ENCODE measurements at places on chromosomes 7 and 10.

- DNase-seq: no peak
Observed at GRCh38 chr10:91980319-91980718, 56.7 kb downstream of the BTAF1 start.

DNA sequence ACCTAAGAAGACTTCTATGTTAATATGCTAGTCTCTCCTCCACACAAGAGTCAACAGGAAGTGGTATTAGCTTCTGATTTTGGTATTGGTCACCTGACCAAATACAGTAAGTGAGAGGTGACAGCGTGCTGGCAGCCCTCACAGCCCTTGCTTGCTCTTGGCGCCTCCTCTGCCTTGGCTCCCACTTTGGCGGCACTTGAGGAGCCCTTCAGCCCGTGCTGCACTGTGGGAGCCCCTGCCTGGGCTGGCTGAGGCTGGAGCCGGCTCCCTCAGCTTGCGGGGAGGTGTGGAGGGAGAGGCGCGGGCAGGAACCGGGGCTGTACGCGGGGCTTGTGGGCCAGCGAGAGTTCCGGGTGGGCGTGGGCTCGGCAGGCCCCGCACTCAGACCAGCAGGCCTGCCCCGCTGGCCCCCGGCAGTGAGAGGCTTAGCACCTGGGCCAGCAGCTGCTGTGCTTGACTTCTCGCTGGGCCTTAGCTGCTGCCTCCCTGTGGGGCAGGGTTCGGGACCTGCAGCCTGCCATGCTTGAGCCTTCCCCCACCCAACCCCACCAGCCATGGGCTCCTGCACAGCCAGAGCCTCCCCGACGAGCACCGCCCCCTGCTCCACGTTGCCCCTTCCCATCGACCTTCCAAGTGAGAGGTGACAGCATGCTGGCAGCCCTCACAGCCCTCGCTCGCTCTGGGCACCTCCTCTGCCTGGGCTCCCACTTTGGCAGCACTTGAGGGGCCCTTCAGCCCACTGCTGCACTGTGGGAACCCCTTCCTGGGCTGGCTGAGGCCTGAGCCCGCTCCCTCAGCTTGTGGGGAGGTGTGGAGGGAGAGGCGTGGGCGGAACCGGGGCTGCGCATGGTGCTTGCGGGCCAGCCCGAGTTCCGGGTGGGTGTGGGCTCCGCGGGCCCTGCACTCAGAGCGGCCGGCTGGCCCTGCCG is 4.2 kb upstream of the ACSL5 start:
- DNase-seq: peak; percentile 86

- DNase-seq: peak; percentile 85
Observed at GRCh38 chr7:2016021-2016631, 216.6 kb downstream of the MAD1L1 start.

DNA sequence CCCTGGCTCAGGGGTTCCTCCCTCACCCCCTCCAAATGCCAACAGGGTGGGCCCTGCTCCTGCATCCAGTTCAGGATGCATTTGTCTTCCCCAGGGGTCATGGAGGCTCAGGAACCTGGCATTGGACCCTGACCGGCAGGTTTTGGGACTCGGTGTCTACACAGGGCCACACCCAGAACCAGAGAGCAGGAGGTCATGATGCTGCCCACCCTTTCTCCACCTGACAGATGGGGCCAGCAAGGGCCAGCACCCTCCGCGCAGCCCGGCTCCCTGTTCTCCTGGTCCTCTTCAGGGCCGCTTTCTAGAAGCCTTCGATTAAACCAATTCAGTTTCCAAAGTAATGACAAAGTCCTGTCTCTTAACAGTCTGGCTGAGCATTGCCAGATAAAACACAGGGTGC is 50.2 kb downstream of the CAMK2B start:
- DNase-seq: no peak

- no peak for DNase-seq
Observed at GRCh38 chr7:37666026-37666799, 17.4 kb upstream of the GPR141 start.

DNA sequence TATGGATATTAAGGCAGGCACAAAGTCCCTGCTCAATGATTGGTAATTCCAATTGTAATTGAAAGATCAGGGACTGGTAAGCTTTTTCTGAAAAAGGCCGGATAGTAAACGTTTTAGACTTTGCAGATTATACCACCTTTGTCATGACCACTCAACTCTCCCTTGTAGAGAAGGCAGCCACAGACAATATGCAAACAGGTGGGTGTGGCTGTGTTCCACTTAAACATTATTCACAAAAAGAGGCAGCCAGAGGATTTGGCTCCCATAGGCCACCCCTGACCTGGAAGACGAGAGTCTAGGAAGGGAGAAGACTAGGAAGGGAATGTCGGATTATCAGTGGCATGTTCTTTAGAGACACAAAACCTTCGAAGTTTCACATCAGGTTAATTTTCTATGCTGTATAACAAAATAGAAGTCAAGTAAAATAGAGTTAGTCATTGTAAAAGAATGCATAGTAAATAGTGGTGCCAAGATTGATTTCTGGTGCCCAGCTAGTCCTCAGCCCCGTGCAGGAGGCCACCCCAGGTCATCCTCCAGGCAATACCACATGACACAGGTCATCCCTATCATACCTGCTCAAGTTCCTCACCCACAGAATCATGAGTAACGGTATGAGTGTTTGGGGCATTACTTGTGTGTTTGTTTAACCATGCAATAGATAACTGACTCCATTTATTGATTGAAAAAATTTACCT is 193.8 kb downstream of the PLPP4 start:
- no peak for DNase-seq

DNA sequence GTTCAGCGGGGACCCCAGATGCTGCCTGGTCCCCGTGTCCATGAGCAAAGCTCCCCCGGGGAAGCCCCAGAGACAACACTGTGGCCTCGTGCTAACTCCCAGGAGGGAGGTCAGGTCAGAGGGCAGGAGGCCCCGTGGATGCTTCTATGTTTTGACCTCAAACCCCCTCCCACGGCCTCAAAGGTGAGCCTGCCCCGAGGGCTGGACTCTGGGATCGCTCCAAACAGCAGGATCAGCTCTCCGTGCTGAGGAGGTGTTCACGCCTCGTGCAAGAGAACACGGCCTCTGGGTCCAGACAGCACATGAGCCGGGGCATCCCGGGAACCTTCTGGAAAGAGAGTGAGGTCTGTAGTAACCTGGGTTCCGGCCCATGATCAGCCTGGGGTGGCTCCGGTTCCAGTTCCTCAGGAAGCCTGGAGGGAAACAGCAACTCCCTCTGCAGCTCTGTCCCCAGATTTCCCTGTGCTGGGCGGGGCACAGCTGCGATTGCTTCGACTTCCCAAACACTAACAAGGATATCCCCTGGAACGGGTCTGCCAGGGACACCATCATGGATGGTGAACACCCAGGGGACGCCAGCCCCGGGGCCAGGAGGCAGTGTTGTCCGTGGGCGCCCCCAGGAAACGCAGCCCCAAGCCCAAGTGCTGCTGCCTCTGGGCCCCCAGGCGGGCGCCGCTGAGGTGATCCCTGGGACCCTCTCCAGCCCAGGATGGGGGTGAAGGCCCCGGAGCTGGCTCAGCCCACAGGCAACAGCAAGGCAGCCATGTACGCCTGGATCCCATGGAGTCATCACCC is 18.0 kb upstream of the INPP5A start:
- peak; percentile 87 for DNase-seq

DNA sequence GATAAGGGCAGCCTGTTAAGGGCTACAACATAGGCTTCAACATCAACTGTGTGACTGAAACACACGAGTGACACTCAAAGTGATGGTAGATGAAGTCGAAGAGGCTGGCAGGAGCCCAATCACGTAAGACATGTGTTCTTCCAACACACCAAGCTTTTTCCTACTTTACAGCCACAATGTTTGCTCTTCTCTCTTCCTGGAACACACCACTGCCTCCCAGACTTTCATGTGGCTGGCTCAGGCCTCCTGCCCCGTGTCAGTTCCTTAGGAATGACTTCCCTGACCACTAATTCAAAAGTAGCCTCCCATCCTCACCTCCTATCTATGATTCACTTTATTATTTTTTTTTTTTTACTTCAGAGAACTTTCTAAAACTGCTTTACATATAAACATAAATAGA is 209.2 kb downstream of the GPAM start:
- DNase-seq: no peak

GRCh38 chr7:19621740-19622139 is 87.1 kb downstream of the POLR1F start:
- no peak for DNase-seq

- no peak for DNase-seq
Observed at GRCh38 chr7:7228472-7228871, 46.1 kb downstream of the C1GALT1 start.

- DNase-seq: no peak
Observed at GRCh38 chr7:70217571-70217970, 619.3 kb downstream of the AUTS2 start.

- no peak for DNase-seq
Observed at GRCh38 chr10:61073391-61073790, 129.4 kb upstream of the RHOBTB1 start.

DNA sequence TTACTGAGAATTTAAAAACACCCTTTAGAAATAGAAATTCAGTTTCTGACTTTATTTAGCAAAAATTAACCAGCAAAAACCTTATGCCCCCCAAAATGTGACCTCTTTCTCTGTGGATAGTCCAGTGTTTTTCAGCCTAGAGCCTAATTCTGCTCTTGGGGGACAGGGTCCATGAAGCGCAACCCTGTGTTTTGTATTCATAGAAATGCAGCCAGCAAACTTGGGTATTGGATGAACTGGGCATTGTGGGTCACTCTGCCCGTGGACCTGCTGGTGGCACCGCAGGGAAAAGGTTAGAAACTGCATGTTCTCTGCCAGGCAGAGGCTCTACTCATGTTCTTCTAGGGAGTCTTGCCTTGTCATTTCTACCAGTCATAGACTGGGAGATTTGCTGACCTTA is 787.4 kb upstream of the C7orf33 start:
- DNase-seq: no peak

DNA sequence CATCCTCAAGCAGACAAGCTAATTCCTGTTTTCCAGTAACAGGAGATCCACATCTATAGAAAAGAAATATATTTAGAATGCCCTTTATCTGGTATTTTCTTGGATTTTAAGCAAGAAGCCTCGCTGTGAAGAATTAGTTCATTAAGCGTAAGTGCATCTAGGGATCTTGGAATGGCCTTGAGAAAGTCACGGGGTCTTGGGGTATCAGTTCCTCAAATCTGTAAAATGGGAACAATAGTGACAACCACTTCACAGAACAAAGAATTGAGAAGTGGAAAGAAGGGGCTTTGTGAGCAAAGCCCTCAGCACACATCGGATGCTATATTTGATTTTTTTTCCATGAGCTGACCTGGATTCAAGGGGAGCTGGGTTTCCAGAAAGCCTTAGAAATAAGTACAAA is 32.3 kb upstream of the WDFY4 start:
- no peak for DNase-seq

- DNase-seq: no peak
Observed at GRCh38 chr10:123142701-123143161, 5.2 kb upstream of the HMX2 start.

- no peak for DNase-seq
Observed at GRCh38 chr10:12934777-12935176, 66.7 kb downstream of the CCDC3 start.

- DNase-seq: no peak
Observed at GRCh38 chr7:131384286-131384635, 56.6 kb downstream of the MKLN1 start.

DNA sequence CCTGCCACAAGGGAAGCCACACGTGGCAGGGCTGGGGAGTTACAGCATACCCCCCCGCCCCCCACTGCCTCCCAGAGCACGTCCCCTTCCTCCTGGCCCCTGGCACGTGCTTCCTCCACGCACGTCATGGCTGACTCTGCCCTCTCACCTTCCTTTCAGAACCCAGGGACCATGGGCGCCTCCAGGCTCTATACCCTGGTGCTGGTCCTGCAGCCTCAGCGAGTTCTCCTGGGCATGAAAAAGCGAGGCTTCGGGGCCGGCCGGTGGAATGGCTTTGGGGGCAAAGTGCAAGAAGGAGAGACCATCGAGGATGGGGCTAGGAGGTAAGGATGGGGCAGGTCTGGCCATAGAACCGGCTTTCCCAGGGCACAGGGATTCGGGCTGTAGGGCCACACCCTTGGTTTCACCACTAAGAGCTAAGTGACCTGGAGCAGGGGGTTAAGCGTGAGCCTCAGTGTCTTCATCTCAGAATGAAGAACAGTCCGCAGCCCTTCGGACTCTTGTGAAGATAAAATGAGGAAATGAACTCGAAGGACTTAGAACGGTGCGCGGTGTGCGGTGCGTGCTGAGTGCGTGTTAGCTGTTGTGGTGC is 2.5 kb downstream of the NUDT1 start:
- no peak for DNase-seq

DNA sequence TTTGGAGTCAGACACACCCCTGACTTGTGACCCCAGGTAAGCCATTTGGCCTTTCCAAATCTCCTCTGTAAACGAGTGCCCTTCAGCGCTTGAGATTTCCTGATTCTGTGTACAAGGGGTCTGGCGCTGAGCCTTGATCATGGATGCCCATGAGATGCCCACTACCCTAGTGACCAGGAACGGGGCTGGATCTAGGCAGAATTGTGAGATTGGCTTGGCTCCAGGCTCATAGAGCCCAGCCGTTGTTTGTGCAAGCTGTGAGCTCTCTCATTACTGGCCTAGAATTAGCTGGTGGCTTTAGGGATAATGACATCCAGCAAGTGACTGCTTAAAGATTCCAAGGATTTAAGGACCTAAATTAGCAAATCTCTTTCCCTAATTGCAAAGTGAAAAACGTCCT is 84.9 kb downstream of the CAMK1D start:
- peak; percentile 64 for DNase-seq

DNA sequence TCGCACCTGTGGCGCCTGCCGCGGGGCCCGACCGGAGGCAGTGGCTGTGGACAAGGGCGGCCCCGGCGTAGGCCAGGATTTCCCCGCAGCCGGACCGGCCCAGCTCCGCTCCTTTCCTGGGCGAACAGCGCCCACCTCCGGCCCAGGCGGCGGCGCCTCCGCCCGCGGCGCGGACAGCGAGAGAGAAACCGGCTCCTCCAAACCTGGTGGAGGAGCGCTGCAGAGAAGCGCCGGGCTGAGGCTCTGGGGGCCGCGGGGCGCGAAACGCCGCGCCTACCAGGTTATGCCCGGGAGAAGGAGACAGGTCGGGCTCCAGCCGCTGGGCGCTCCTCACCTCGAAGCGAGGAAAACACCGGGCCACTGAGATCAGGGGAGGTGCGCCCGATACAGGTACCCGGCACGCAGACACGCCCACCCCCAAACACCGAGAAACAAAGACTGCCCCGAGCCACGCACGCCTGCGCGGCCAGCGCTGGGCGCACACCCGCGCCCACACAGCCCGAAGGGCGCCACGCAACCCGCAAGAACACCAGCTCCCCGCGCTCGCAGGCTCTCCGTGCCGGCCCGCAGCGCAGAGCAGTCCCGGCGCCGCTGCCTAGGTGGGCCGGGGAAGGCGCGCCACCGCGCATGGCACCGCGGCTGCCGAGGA is 3.3 kb downstream of the GRID1 start:
- peak; percentile 87 for DNase-seq

DNA sequence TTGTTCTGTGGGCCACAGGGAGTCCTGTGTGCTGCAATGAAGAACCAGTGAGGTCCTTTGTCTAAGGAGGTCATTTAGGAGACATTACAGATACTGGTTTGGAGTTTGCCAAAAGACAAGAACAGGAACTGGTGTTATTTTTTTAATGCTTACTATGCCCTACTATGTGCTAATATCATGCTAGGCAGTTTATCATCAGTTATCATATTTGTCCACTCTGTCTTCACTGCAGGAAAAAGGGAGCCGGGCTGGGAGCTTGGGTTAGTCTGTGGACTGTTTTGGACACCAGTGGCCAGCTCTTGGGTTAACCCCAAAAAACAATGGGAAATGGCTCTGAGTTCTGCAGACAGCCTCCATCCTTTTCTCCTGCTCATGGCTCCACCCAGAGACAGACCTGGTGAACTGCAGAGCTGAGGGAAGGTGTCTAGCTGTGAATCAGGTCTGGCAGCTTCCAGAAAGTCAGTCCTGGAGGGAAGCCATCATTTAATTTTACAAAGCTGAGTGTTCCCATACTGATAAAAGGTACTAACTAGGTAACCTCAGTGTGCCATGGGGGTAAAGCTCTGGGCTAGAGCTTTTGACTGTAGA is 101.2 kb upstream of the ZNF746 start:
- DNase-seq: peak; percentile 39

Measured in mesenteric fat pad (tissue), 1 donor.